BJ (cell line): ENCODE measurements at places on chromosomes 5 and 9.

DNA sequence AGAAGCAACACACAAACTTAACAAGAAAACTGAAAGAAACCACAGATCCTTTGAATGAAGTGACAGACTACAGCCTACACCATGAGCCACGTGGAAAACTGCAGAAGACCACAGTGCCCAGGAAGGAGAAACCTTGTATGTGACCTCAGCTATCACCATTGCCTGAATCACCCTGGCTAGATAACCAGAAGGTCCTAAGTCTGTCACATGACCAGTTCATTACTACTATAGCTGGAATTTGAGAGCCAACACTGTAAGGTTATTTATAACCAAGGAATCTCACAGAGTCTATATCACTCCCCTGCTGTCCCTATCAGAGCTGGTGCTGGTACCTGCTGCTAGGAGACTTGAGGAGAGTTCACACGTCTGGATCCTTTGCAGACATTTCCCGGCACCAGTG lies 90.3 kb upstream of the FBXL17 start:
- no peak for DNase-seq

GRCh38 chr9:101018467-101018866 lies 10.1 kb upstream of the PLPPR1 start:
- no peak for DNase-seq

- DNase-seq: no peak
Measured at GRCh38 chr9:92488681-92489550, 6.6 kb upstream of the ASPN start.

- DNase-seq: no peak
Measured at GRCh38 chr5:127098241-127098640, 24.9 kb upstream of the C5orf63 start.

- no peak for DNase-seq
Measured at GRCh38 chr5:113572716-113573115, 59.2 kb downstream of the YTHDC2 start.

GRCh38 chr5:112186401-112186990 lies 232.6 kb downstream of the EPB41L4A start:
- no peak for DNase-seq

DNA sequence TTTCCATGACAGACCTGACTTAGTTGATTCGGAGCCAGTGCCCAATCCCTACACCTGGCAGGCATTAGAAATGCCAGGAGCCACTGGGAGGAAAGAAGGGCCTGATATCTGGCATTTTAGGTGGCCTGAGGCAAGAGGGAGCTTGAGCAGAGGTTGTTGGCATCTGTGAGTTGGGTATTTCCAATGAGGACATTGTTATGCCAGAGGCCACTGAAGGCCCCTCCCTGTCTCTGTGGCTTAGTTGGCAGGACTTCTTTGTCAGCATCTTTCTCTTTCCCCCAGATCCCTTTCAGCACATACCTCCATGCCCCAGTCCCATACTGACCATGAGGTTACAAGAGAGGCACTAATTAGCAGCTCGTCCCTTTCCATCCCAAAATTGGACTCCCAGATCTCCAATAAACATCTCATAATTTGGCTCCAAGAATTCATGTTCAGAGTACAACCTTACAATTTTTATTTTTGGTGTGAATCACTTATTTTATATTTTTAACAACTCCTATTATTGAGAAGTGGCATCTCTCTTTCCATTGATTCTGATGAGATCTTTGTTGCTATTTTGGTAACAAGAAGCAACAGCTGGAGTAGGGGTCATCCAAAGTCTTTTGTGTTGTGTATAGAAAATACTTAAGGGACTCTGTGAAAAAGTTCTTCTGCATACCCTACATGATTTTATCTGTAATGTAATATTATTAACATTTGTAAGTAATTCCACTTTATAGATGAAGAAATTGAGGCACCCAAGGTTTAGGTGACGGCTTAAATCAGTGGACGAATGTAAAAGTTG lies 68.6 kb upstream of the MAP3K1 start:
- no peak for DNase-seq

- DNase-seq: no peak
Measured at GRCh38 chr5:74428876-74429275, 211.7 kb downstream of the ENC1 start.

- no peak for DNase-seq
Measured at GRCh38 chr9:135885100-135885853, 22.1 kb downstream of the CAMSAP1 start.

GRCh38 chr9:35756275-35757225 lies 2.5 kb upstream of the MSMP start:
- no peak for DNase-seq
